ENCODE measurements at places on chromosomes 16 and 17.

DNA sequence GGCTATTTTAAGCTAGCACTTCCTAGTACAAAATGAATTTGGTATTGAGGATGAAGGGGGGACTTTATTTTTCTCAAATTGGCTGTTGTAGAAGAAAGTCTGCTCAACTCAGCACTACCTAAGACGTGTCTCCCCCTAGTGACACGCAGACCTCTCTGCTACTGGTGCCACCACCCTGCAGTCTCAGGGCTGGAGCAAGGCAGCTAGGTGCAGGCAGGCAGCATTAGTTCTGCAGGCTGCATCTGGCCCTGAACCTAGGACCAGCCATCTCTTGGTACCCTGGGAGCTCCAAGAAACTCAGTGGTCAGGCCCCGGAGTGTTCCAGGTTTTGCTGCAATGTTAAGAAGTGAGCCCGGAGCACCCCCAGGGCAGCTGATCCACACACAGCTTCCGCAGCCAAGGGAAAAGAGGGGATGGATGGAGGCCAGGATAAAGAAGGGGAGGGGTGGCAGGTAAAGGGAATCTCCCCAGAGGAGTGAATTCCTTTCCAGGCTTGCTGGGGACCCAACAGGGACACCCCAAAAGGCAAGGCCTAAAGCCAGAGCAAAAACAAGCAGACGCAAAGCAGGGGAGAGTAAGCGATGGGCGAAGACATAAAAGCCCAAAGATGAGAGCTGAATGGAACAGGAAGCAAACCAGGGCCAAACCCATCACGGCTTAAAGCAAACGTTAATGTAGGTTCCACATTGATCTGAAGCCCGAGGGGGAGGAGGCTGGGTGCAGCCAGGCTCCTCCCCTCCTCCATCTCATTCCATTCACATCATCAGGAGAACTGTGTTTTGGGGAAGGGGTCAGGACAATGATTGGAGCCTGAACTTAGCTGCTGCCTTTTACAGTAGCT lies 200.5 kb downstream of the ZFHX3 start:
- DNase-seq = no peak

DNA sequence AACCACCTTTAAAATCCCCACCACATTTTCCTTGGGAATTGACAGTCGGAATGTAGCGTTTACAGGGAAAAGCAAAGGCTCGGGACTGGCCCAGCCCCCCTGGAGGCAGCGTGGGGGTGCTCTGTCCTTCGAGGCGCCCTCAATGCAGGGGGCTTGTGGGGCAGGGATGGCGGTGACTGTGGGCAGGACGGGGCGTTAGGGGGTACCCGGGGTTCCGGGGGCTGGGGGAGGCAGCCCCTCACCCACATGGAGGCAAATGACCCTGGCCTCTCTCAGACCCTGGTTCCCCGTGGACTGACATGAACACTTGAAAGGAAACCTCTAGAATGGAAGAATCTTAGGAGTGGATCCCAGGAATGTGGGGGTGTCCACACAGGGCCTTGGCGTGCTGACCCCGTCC lies 78.4 kb upstream of the GNG13 start:
- DNase-seq = no peak

- peak; percentile 63 for DNase-seq
Measured at GRCh38 chr16:71927383-71927782, 32.1 kb downstream of the IST1 start.

GRCh38 chr17:57234739-57235092 lies 21.6 kb upstream of the MSI2 start:
- DNase-seq = no peak

GRCh38 chr17:20896153-20896649 lies 146.6 kb downstream of the USP22 start:
- no peak for DNase-seq

- no peak for DNase-seq
Measured at GRCh38 chr16:2955779-2956578, 8.1 kb upstream of the KREMEN2 start.

All from AG04450 (cell line).